Muscle of back (tissue), 13 donors: ENCODE measurements at places on chromosomes 2 and 18.

- DNase-seq = peak; percentile 30
These were observed 727.6 kb upstream of the SOX11 start for GRCh38 chr2:4964579-4964978.

DNA sequence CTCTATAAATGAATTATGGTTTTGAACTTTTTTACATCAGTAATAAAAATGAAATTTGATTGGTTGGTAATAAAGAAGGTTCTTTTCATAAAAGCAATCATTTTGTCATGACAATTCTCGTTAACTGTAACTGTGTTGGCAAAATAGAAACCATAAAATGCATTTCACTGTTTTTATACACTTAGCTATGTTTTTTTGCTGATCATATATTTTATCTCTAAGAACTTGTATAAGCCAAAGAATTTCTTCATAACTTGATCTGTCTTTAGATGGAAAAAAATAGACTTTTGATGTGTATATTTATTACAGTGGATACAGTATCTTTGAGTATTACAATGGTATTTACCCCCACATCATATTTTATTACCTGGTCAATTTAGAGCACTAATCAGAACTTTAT is 9.7 kb downstream of the MTX2 start:
- no peak for DNase-seq

GRCh38 chr2:16862471-16862870 is 196.8 kb upstream of the CYRIA start:
- no peak for DNase-seq

DNA sequence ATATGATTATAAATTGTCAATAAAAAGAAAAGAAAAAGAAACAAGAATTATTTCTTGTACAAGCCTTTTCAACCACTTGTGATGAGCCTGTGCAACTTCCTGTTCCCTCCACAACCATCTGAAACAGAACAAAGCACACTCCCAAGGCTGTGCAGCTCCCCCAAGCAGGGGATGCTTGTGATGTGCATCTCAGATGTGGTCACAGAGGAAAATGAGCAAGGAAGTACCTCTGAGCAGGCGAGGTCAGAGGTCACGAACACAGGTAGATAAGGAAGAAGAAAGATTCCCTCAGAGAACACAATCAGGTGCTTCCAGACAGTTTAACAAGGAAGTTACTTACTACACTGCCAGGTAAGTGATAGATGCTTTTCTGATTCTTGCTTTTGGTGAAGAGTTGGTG is 274.8 kb upstream of the SLC39A10 start:
- DNase-seq = no peak

GRCh38 chr2:226865273-226865672 is 29.4 kb downstream of the RHBDD1 start:
- no peak for DNase-seq

- DNase-seq = no peak
These were observed 37.5 kb upstream of the NEB start for GRCh38 chr2:151771599-151772358.

DNA sequence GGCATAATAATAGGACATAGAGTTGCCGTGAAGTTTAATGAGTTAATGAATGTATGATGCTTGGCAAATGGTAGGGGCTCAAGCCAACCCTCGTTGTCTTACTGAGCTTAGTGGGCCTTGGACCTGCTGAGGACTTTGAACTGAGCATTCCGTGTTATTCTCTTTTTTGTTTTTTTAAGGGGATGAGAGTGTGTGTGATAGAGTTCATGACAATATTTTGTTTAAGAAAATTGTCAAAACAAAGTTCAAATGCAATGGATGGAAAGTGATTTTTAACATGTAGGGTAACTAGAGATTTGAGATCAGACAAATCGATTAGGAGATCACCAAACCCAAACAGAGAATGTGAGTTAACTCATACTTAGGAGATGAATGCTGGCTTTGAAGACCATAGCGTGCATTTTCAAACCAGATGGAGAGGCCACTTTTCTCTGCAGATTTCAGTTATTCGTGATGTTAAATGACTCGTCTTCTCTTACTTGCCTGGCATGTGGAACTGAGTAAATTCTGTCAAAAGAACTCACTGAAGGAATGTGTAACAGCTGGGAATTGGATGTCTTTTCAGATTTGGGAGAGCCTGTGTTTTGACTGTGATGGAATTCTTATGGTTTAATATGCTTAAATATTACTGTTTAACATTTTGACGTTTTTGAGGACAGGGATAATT is 88.7 kb downstream of the NEDD4L start:
- DNase-seq = no peak

GRCh38 chr2:219702796-219703545 is 75.5 kb downstream of the SLC4A3 start:
- no peak for DNase-seq

DNA sequence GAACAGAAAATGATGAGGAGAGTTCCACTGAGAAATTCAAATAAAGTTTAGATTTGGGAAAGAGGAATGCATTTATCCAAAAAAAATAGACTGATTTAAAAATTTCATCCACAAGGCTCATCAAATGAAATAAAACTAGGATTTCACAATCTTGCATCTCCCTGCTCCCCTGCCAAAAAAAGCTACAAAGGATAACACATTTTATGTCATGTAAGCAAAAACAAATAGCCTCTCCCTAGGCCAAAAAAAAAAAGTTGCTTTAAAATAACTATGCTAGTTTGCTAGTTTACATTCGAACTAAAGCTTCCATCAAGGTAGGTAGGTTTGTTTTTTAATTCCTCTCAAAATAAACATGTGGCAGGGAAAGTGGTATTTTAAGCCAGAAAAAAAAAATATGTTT is 465.5 kb upstream of the ID2 start:
- no peak for DNase-seq

DNA sequence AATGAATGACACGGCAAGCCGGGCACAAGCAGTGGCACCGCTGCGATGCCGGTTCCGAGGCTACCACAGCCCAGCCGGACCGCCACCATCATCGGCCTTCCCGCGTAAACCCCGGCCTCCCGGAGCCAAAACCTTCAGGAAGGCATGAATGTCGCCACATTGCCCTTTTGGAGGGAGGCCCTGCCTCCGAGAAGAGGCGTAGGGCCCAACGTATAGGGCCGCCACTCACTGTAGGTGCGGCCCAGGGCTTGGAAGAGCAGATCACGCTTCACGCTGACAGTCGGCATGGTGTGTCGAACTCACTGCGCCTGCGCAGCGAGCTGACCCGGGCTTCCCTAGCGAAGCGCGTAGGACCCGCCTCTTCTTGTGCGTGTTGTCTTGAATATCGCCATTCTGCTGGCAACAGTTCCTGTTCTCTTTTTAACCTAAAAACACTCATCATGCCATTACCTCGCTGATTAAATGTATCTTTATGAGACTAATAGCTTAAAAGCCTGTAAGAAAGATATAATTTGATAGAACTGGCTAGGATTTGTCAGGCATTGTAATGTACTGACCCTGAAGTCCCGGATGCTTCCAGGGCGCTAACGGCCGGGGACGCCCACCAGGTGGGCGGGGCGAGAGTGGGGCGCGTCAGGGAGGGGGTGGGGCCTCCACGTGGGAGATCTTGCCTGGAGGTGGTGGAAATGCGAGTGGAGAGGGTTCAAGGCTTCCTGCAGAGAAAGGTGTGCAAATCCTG is at the start of gene FARSB:
TSS of gene FARSB (minus strand) at position 306 of the 739 bp plus-strand sequence. CDS start at position 287, 19 bp downstream.
- peak; percentile 96 for DNase-seq

- no peak for DNase-seq
These were observed 95.2 kb downstream of the TTC32 start for GRCh38 chr2:19806591-19806990.

DNA sequence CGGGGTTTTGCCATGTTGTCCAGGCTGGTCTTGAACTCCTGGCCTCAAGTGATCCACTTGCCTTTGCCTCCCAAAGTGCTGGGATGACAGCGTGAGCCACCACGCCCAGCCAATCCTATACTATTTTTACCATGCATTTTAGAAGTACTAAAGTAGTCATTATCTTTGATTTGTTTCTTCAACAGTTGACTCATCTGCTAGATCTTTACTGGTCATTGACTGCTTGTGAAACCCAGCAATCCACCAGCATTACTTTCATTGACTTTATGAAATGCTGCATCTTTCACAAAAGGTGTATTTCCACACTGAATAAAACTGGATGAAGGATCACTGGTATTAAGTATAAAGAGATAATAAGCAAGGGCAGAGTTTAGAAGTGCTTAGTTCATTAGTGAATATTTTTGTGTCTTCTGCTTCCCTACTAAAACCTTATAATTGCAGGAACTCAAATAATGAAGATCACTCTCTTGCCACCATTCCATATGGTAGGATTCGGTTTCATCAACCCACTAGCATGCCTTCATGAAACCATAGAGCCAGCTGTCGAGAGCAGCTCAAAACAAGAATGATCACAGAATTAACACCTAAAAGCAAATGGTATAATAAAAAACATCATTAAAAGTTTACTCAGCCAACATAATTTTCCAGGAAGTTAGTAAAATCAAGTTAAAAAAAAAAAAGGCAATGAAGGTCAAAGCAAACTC is 33.1 kb downstream of the IRS1 start:
- DNase-seq = no peak

DNA sequence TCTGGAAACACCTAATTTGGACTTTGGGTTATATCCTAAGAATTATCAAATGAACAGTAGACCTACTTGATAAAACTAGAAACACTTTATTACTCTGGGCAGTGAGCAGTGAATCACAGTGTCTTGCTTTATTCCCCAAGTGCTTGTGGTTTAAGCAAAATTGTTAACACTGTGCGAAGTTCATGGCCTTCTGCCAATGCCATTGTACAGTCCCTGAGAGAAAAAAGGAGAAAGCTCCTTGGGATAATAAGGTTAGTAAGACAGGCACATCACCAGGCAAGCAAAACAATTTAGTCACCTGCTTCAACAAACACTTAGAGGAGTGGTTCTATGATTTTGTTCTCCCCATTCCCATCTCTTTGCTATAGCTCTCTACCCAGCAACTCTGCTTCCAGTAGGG is 39.8 kb downstream of the ADCYAP1 start:
- DNase-seq = peak; percentile 34

GRCh38 chr2:181294979-181295378 is 162.2 kb upstream of the ITGA4 start:
- DNase-seq = no peak

GRCh38 chr2:24853996-24854395 is 60.8 kb downstream of the CENPO start:
- DNase-seq = no peak

DNA sequence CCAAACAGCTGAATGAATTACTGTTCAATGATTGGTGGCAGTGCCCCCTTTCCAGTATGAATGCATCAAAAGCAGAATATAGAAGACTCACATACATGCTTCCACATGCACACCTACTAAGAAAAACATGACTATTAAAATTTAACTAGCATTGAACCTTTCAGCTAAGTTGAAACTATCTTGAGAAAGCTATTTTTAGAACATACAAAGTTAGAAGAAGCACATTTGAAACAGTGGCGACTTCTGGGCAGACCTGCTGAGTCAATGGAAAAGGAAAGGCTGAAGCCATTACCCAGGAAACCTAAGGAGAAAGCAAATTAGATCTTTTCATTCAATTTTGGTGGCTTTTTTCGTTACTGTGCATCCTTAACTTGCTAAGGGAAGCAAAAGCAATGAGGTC is 55.9 kb downstream of the PLA2R1 start:
- DNase-seq = no peak

- no peak for DNase-seq
These were observed 872 bp downstream of the DSG2 start for GRCh38 chr18:31498574-31499524.

GRCh38 chr2:69017835-69018234 is 4.9 kb downstream of the ANTXR1 start:
- no peak for DNase-seq

- no peak for DNase-seq
These were observed 44.1 kb downstream of the COPS8 start for GRCh38 chr2:237129625-237130263.

- DNase-seq = no peak
These were observed 1358.7 kb upstream of the NRXN1 start for GRCh38 chr2:52390651-52391050.

GRCh38 chr18:50104421-50104820 is 90.5 kb downstream of the MYO5B start:
- DNase-seq = no peak

DNA sequence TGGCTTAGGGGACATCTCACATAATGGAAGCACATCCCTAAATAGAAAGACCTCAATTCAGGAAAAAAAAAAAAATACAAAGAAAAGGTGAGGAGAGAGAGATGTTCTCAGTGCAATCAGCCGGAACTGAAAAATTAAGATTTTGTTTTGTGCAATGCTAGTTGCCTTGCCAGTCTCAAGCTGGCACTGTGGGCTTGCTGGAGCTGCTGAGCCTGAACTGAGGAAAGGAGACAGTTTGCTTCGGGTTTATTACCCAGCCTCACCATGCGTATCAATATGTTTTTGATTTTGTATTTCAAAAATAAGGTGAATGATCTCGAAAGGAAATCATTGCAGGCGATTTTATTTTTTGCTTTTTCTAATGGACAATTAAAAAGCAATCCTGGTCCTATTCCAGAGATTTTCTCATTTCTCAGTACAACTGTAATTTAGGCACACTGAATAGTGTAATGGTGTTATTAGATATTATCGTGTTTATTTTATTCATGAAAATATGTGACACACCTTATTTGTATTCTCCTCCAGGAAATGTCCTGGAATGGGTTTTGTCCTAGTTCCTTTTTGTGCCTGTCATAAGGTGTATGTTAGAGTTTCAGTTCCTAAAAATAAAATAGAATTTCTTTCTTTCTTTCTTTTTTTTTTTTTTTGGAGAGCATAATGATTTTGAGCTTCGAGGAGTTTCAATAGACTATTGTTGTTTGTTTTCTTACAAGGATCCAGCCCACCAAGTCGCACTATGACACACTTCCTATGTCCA is 72.8 kb upstream of the ZEB2 start:
- DNase-seq = no peak

DNA sequence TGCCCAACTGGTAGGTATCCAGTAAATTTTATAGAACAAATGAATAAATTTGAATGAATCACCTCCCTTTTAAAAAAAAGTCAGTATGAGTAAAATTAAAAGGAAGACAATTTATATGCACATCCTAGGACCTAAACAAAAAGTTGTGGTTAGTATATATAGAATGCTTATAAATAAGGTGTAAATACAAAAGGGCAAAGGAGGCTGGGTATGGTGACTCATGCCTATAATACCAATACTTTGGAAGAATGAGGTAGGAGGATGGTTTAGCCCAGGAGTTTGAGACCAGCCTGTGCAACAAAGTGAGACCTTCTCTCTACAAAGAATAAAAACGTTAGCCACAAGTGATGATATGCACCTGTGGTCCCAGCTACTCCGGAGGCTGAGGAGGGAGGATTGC is 12.8 kb downstream of the C2orf69 start:
- no peak for DNase-seq

- DNase-seq = no peak
These were observed 121.8 kb upstream of the EPAS1 start for GRCh38 chr2:46175419-46175818.

- DNase-seq = no peak
These were observed 650.4 kb downstream of the RNF144A start for GRCh38 chr2:7567646-7568045.

DNA sequence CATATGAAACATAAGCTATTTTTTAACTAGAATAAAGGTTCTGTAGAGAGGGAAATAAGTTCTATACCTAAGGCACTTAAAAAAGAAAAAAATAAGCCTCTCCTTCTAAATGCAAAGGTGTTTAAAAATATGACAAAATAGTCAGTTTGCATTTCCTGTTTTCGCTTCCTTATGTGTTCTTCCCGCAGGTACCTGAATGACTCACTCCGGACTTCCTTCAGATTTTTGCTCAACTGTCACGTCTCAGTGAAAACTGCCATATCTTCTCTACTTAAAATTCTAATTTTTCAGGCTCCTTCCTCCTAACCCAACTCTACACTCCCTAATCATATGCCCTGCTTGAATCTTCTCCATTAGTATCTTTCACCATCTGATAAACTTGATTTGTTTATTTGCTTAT is 1333.1 kb downstream of the LRP1B start:
- no peak for DNase-seq
